ENCODE measurements at places on chromosomes 3 and 15.
A peak's percentile ranks its signal among the peaks of the same experiment; 100 is the strongest.

DNA sequence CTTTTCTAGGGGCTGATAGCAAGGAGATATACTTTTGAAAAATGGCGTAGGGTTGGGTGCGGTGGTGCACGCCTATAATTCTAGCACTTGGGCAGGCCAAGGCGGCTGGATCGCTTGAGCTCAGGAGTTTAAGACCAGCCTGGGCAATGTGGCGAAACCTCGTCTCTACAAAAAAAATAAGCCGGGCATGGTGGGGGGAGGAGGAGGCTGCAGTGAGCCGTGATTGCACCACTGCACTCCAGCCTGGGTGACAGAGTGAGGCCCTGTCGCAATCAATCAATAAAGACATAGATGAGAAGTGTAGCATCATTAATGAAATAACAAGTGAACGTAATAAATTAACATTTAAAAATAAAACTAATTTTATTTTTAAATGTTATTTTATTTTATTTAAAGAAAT, 134.6 kb downstream of the SLCO3A1 start:
- no peak for DNase-seq

- DNase-seq = no peak
Measured at GRCh38 chr15:37001417-37001816, 98.9 kb downstream of the MEIS2 start.

- DNase-seq = no peak
Measured at GRCh38 chr3:43093974-43094373, 11.9 kb downstream of the POMGNT2 start.

DNA sequence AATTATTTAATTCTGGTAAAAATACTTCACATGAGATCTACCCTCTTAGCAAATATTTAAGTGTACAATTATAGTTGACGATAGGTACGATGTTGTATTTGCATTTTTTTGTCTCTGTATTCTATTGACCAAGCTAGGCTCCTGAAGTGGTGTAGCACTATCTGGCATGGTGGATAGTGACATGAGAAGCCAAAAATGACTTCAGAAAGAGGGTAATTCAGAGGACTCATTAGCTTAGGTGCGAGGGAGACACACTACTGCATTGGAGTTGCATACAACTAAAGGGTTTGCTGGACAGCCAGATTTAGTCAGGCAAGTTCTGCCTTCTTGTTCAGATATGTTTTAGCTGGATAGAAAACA, 50.6 kb downstream of the KBTBD8 start:
- no peak for DNase-seq

- peak; percentile 45 for DNase-seq
Measured at GRCh38 chr3:50010959-50011358, 71.0 kb downstream of the RBM6 start.

- no peak for DNase-seq
Measured at GRCh38 chr15:33190539-33190938, 4.0 kb downstream of the FMN1 start.

DNA sequence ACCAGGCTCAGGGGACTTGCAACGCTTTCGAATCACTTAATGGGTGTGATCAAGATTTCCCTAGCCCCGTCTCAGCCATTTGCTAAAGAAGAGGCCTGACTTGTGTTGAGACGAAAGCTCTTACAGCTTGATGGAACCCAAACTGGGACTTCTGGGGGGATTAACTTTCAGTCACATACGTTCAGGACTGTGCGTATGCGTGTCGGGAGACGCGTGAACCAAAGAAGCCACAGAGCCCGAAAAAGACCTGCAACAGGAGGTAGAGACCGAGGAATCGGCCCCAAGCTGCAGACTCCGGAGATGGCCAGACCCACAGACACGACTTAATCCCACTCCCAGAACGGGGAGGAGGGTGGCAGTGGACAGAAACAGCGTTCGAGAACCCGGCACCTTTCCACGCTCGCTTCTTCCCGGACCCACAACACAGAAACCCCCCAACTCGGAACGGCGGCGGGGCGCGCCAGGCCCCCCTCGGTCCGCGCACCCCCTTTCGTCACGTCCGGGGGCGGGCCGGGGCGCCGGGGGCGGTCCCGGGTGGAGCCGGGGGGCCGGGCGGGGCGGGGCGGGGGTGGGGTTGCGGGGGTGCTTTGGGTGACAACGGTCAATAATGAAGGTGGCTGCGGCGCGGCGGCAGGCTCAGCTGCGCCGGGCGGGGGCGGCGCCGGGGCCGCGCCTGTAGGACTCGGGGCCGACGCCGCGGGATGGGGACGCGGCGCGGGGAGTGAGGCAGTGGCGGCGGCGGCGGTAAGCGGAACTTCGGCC, at the start of gene ATP11B:
Gene ATP11B (plus strand): TSS at position 604 of the 762 bp plus-strand sequence. CDS start 256 bp downstream, outside the sequence.
- DNase-seq = peak; percentile 66

DNA sequence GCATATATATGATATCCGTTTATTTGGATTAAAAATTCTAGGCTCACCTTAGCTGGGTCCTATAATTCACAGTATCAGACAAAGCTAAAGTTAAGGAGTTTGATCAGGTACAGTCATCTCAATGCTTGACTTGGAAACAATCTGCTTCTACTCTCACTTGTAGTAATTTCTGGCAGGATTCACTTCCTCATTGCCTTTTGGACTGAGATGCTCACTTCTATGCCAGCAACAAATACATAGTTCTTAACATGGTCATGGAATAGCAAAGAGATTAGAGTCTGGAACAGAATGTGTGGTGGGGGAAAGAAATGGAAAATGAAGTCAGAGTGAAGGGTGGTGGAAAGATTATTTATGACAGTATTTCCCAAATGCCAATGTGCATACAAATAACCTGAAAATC, 693.6 kb downstream of the CADM2 start:
- no peak for DNase-seq

- no peak for DNase-seq
Measured at GRCh38 chr15:67824197-67824968, 926 bp upstream of the SKOR1 start.

DNA sequence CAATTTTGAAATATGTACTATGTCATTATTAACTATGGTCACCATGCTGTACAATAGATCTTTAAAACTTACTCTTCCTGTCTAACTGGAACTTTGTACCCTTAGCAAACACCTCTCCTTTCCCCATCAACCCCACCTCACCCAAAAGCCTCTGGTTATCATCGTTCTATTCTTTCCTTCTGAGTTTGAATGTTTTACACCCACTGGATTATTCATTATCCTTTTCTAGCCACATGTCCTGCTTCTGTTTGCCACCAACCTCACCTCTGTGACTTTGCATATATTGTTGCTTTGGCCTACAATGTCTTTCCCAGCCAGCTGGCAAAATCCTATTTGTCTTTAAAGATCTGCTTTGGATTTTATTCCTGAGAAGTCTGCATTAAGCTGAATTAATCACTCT, 102.6 kb upstream of the TSPAN3 start:
- DNase-seq = no peak

DNA sequence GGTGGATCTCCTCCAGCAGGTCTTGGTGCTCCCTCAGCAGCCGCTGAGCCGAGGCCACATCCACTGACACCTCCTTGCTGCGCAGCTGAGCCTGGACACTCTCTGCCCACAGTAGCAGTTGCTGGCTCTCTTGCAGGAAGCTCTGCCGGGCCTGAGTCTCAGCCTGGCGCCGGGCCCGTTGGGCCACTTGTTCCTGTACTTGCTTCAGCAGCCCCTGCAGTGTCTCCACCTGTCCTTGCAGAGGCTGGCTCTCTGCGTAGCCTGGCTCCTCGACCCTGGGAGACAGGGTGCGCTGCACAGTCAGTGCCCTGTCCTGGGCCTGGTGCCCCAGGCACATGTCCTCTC, 15.5 kb downstream of the SPTBN5 start:
- no peak for DNase-seq

DNA sequence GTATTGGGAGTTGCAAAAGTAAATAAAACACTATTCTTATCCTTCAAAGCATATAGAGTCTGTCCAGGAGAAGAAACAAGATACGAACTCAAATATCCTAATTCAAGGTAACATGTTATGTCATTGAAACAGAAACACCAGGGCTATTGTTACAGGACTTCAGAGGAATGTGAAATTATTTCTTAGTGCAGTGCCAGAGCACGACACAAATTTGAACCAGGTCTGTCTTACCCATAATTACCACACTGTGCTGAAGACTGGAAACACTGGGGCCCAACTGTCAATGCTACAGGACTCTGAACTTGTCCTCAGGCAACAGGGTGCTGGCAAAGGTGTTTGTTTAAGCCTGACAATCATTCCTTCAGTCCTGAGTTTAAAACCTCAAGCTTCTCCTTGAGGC, 633.6 kb upstream of the UBE2E2 start:
- DNase-seq = peak; percentile 23

- DNase-seq = peak; percentile 16
Measured at GRCh38 chr15:29312387-29312786, 42.8 kb upstream of the NSMCE3 start.

DNA sequence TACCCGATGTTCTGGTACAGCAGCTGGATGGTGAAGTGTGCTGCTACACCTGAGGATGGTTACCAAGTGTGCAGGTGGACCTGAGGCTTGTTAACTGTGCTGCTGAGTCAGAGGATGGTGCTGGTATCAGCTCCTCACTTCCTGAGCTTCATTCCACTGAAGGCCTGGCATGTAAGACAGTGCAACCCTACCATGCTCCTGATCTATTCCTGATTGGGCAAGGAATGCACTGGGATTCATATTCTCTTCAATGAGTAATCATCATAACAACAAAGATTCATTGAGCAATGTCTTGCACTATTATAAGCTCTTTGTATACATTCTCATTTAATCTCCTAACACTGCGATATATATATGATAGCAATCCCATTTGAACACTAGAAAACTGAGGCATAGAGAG, 62.9 kb upstream of the THSD4 start:
- peak; percentile 94 for DNase-seq

DNA sequence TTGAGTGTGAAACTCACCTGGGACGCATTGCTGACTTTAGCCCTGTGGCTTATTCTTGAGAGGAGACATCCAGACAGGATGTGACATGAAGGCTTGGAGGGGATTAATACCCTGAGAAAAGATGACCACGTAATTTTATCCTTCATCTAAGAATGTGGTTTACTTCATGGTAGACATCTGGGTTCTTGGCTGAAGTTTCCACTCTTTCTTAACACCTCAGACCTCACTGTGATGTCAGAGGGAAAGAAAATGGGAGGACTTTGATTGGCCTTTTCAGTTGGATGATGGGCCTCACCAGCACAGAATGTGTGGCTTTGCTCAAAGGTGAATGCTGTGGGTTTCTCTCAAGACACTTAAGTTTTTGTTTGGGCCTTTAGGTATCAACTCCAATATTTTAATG, 16.5 kb downstream of the GORASP1 start:
- peak; percentile 37 for DNase-seq

GRCh38 chr3:185724761-185725160, 100.1 kb downstream of the IGF2BP2 start:
- DNase-seq = no peak

DNA sequence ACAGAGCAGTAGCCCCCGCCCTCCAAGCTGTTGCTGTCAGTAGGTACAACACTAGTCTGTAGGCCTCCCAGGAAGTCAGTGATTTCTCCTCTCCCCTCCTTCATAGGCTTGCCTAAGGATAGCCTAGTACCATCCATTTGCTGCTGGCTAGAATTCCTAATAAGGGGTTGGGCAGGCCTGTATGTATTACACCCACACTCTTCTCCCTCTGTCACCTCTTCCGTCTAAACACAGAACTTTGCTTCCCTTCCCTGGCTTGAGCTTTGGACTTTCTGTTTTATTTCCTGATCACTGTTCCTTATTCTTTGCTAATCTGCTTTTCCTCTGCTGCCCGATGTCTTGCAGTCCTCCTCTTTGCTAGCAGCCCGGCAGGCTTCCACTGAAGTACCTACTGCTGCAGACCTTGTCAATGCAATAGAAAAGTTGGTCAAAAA, 93.4 kb upstream of the UMPS start:
- no peak for DNase-seq

- DNase-seq = no peak
Measured at GRCh38 chr3:112779011-112779410, 67.7 kb downstream of the CD200R1L start.

DNA sequence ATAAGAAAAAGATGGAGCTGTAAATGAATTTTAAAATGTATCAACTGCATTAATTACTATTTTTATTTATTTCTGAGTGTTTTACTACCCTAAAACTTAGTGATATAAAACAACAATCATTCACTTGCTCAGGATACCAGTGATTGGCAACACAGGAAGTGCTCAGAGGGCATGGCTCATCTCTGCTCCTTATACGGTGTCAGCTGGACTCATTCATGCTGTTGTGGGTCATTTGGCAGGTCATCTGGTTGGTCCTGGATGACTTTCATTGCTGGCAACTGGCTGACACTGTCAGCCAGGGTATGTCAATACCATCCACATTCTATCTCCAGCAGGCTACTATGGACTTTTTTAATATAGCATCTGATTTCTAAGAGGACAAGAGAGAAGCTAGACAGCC, 689.6 kb upstream of the NECTIN3 start:
- DNase-seq = no peak

GRCh38 chr3:68972358-68972979, 40.1 kb upstream of the TAFA4 start:
- DNase-seq = peak; percentile 38

DNA sequence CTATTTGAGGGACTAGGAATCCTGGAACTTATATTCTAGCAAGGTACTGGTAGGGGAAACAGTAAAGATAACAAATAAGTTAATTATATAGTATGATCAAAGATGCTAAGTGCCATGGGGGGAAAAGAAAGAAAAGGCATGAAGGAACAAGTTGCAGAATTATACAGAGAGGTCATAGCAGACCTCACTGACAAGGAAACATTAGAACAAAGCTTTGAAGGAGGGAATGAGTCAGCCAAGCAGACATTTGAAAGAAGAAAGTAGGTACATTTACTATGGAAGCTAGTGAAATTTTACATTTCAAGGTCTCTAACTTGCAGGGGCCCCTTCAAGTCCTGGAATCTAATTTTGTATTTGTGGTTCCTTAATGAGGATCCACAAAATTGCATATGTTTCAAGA, 57.2 kb upstream of the TIPARP start:
- DNase-seq = peak; percentile 54

DNA sequence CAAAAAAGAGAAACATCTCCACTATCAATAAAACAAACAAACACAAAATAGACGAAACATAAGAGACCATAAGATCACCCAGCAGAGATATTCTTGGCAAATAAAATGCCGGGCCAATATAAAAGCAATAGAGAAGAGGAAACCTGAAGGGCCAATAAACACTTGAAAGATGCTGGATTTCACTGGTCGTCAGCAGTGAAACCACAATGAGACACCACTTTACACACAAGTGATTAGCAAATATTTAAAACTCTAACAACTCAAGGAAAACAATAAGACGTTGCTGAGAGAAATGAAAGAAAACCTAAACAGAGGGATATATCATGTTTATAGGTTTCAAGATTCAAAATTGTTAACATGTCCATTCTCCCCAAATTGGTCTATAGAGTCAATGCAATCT, 148.5 kb downstream of the WDR76 start:
- DNase-seq = no peak
